ENCODE measurements at places on chromosomes 12 and 14.

- peak; percentile 70 for DNase-seq
Measured at GRCh38 chr14:77043177-77043983, 14.9 kb upstream of the IRF2BPL start.

GRCh38 chr14:103679351-103679750 is 35.9 kb downstream of the XRCC3 start:
- DNase-seq: no peak

DNA sequence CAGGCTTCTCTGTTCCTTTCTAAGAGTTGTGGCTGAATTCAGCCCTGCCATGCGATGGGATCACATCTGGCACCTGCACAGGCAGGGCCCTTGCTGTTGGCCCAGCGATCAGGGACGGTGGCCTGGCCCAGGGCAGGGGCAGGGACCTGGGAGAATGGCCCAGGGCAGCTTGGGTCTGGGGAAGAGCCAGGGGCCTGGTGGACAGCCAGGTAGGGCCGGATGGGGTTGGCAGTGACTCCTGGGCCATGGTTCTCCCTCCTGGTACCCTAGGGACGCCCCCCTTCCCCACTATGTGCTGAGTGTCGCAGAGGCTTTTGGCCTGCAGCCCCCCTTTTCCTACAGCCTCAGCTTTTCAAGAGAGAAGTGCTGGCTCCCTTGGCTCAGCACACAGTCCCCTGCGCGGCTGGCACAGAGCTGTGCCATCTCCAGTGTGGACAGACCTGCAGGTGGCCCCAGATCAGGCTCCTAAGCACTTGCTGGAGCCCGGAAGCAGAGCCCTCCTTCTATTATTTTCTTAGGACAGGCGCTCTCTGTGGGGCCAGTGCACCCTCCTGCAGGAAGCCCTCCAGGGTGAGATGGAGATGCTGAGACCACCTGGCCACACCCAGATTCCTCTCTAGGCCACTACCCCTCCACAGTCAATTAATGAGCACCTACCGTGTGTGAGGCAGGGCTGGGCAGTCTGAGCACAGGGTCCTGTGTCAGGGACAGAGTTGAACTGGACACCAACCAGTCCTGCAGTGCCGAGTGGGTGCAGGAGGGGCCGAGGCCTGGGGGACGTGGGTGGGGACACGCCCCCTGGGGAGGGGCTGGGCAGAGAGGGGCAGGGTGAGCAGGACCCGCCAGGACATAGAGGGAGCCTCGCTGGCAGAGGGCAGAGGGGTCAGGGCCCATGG is 267.6 kb downstream of the ADGRD1 start:
- DNase-seq: no peak

- no peak for DNase-seq
Measured at GRCh38 chr12:117919479-117919878, 49.3 kb downstream of the KSR2 start.

DNA sequence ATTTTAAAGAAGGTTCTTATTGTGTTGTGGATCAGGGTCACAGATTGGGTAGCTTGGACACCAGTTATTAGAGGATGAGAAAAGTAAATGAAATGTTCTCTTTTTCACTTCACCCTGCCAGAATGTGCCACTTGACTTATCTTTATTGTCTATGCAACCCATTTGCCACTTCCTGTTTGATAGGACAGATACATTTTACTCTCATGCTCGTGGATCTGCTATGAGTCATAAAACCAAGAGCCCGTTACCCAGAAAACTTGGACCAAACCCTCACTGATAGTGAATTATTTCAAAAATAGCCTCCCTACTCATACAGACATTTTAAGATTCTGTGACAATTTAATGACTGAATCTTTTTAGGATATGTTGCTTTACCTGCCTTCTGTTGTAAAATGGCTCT is 1.8 kb downstream of the ISCA2 start:
- DNase-seq: no peak

DNA sequence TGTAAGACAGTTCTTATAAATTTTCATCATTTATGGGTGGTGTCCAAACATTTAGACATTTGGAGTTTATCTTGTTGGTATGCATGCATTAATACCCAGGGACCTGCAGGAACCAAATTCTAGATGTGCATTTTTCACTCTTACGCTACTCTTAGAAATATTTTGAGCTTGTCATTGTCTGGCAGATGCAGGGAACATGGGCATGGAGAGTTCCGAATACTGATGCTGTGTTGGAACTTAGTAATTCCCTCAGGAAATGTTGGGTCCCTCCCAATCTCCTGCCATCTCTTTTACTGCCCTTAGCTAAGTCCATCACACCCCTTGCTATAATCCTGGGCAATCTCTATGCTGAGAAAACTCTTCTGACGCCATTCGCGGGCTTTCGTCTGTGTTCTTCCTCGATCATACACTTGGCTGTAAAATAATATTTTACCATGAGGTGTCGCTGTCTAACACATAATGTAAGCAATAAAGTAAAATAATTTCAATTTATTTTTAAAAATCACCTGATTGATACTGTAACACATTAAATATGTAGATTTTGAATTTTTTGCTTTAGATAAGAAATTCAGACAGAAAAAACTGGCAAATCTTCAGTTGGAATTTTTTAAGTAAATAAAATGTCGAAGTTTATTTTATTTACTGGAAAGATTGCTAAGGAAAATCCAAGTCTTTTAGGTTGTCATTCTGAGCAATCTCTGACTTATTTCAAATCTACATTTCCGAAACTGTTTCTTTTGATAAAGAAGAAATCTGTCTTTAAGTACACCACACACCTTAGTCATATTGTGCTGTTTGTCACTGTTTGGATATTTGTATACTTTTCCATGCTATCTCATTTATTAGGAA is 304.1 kb upstream of the SSTR1 start:
- DNase-seq: peak; percentile 9

DNA sequence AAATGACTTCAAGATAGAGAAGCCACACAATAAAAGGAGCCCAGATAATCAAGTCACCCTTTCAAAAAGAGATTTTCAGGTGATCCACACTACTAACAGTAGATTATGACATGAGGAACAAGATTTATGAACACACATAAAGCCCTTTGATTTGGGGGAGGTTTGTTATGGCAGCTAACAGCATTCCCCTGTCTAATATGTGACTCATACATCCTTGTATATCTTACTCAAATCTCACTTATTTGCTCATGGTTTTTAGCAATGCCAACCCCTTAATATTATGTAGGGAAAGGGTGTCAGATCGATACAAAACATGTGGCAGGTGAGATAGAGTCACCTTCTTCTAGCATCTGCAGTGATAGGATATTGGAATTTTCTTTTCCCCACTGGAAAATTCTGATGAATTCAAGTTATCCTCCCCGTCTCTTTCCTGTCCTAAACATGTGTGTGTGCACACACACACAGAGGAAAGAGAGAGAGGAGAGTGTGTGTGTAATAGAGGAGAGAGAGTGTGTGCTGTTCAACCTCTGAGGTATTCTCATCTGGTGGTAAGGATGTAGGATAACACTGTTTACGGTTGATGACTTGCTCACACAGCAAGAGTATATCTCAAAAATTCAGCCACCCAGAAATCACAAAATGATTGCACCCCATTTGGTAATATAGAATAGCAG is 319.9 kb downstream of the KCNC2 start:
- peak; percentile 24 for DNase-seq

- no peak for DNase-seq
Measured at GRCh38 chr14:105065280-105066228, at the start of gene GPR132. Gene GPR132 (minus strand): TSS chr14:105065430. CDS start chr14:105055420, 10,010 bp downstream.

GRCh38 chr12:66920205-66920604 is 241.3 kb upstream of the GRIP1 start:
- DNase-seq: no peak

- DNase-seq: no peak
Measured at GRCh38 chr14:71610149-71610548, 322.1 kb upstream of the RGS6 start.

- DNase-seq: no peak
Measured at GRCh38 chr14:52268279-52269061, 972 bp downstream of the PTGDR start.

DNA sequence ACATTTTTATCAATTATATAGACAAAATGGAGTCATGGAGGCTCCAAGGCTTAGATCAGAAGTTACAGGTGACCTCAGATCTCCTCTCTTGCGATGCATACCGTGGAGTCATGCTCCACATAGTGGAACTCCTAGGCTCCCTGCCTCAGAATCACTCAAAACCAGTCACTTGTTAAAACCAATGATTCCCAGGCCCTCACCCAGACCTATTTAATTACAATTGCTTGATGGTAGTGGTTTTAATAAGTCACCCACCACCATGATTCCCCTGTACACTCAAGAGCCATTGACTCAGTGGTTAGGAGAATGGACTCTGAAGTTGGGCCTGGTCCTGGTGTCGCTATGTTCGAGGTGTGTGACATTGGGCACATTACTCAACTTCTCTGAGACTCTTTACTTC is 26.9 kb downstream of the IFNG-AS1 start:
- DNase-seq: no peak

DNA sequence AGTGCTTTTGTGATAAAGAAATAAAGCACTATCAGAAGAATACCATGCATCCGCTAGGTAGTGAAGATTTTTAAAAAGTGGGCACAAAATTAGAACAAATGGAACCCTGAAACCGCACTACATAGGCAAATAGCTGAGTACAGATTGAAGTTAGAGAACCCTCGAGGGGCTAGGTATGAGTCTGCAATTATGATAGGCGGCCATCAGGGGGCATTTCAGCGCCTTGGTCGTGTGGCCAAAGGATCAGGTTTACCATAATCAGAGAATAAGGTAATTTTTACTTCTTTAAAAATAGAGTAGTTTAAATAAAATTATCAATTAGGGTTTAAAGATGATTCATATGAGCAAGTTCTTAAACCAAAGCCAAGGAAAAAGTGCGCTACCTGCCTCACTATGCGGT is 129.8 kb downstream of the TMX1 start:
- no peak for DNase-seq

DNA sequence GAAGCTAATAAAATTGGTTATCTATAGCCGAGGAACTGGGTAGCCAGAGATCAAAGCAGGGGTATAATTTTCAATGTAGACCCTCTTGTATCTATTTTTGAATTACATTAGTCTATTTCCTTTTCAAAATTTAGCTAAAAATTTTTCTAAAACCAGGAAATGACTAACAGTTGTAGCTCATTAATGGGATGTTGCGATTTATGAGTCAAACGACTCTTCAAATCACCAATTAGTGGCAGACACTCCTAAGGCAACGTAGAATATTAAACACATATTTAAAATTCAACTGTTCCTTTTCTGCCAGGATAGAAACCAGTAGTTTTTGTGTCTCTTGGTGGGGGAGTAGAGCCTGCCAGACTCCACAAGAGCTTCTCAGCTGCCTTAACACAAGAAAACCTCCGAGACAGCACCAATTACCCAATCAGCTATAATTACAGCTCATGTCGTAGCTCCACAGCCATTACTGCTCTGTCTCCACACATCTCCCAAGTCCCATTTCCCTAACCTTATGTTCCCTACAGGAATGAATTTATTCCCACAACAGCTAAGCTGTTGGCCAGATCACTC is 26.9 kb downstream of the GCN1 start:
- DNase-seq: no peak

DNA sequence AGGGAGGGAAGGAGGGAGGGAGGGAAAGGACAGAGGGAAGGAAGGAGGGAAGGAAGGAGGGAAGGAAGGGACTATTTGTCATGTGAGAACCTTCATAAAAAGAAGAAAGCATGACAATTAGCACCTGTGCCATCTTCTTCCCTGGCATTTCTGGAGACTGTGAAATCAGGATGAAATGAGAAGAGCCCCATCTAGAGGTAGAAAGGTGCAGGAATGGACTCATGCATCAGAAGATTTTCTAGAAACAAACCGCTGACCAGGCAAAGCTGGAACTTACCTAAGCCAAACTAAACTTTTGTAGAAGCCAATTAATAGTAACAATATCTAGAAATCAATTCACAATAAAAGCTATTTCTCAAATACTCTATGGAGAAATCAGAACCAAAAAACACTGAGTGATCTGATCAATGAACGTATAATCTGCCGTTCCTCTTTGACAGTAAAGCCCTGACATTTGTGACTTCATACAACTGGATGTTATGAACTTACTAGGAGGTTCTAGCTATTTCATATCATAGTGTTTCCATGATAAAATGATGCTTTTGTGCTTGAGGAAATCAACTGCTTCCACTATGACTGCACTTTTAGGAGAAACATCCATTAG is 24.4 kb upstream of the CRACR2A start:
- DNase-seq: no peak

DNA sequence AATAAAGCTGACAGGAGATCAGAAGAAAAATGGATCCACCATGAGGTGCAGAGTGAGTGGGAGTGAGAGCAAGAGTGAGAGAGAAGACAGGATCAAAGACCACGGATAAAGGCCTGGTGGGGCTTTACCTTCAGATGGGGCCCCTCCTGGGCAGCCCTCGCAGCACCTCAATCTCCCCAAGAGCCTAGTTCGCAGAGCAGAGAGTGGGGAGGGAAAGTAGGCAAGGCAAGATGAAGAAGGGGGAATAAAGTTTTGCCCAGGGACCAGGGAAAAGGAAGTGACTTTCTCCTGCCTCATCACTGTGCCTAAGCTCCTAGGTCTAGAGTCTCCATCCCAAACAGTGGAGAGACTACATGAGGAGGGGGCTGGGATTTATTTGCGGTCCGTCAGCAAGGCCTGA is 10.3 kb downstream of the OR10P1 start:
- DNase-seq: no peak

DNA sequence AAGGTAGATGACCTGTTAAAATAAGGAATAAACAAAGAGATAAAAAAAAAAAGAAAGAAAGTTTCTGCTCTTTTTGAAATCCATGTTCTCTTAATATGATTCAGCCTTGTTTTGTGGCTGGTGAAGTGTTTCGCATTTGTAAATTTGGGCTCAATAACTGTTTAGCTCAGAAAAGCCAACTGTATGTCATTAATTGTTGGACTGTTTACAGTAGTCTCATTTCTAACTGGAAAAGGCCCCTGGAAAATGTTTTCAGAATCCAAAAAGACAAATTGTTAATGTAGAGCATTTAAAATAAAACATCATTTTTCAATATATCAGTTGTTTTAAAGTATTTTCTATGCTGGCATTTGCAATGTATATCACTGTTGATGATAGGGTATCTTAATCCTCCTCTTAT is 47.4 kb upstream of the DYRK2 start:
- no peak for DNase-seq

GRCh38 chr14:58776516-58776915 is 138.8 kb downstream of the DACT1 start:
- no peak for DNase-seq

GRCh38 chr14:71049435-71050133 is 142.3 kb downstream of the PCNX1 start:
- DNase-seq: no peak

DNA sequence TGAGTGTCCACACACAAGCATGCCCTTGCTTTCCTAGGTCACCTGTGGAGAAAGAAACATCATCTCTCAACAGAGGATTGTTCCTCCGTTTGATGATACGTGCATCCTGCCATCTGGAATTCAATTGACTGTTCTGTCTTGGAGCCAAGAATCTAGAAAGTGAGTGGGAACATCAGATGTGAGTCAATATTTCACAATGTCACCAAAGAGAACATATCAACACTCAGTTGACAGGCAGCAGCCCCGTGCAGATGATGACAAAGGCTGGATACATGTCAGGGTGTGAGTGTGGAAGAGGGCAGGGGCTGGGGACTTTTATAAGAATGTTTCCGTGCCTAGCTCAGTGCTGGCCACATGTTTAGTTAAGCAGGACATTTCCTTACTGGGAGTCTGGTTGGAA is 76.1 kb downstream of the TBC1D30 start:
- DNase-seq: no peak

Data from non-pigmented ciliary epithelial cell (primary cell).